Stimulated activated CD8-positive, alpha-beta memory T cell treated with anti-CD3 and anti-CD28 coated beads, Interleukin-7, amount 100 ng/mL, for 1 hour (primary cell): ENCODE measurements at places on chromosomes 4 and X.

GRCh38 chrX:110448459-110448858 lies 89.8 kb downstream of the RTL9 start:
- no peak for DNase-seq

DNA sequence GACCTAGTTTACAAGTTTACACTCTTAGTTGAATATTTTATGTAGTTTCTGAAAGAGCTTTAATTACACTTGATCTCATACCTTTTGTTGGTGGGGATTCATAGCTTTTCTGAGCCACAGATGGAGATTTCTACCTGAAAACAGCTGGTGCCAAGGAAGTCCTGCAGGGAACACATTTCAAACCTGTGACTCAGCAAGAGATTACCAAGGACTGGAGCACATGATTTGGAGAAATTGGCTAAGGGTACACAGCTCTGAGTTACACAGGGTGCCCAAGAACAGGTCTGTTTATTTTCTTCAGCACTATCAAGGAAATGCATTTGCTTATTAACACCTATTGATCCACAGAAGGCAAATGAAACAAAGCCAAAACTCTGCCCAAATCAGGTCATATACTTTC lies 691.5 kb downstream of the KCTD8 start:
- no peak for DNase-seq

- DNase-seq, result no peak
Measured at GRCh38 chrX:14851526-14851925, 21.3 kb downstream of the FANCB start.

DNA sequence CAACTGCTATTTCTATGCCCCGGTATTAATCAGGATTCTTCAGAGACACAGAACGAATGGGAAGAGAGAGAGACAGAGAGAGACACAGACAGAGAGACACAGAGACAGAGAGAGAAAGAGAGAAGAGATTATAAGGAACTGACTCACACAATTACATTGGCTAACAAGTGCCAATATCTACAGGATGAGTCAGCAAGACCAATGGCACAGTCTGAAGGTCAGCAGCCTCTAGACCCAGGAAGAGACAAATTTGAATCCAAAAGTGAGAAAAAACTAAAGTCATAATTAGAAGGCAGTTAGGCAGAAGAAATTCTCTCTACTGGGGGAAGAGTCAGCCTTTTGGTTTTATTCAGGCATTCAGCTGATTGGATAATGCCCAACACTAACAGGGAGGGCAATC lies 187.3 kb downstream of the MAB21L2 start:
- DNase-seq, result no peak

DNA sequence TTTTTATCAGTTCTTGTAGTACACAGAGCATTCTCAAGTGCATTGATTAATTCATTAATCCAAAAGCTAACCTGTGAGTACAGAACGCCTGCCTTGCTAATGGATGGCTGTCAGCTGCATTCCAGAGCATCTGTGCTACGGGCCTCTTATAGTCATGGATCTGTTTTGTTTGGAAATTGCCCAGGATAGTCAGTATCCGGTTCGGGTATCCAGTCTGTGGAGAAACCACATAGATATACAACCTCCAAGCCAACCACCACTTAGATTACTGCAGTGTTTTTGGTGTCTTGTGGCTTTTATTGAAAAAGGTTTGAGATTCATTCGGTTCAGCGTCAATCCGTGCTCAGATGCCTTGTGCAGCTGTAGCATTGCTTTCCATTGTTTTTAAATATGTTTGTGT lies 4.0 kb downstream of the LAP3 start:
- no peak for DNase-seq

DNA sequence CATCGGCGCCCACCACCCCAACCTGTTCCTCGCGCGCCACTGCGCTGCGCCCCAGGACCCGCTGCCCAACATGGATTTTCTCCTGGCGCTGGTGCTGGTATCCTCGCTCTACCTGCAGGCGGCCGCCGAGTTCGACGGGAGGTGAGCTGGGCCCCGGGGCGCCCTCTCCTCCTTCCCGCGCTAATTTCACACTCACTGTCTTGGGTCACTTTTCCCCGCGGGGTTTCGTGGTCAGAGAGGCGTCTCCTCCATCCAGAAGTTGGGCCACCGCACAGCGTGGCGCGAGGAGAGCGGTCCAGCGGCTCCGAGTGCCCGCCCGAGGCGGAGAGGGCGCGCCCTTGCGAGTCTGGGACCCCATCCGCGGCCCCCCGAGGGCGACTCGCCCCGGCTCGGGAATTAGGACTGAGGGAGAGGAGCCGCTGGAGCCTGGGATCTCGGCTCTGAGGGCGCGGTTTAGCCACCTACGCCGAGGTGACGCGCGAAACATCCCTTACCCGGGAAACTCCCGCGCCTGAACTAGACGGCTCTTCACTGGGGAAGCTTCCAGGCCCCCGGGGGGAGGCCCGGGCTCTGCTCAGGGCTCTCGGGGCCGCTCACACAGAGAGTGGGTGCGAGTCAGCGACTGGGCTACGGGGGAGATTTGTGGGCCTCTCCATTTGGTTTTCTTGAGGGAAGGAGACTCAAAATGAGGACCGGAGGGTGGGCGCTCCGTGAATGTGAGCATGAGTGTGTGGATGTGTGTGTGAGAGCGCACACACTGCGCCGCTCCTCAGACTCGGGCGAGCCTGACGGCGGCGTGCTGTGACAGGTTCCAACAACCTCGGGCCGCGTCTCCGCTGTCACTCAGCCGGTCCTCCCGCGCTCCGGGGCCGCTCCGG lies 551 bp downstream of the NPNT start:
- DNase-seq, result no peak

DNA sequence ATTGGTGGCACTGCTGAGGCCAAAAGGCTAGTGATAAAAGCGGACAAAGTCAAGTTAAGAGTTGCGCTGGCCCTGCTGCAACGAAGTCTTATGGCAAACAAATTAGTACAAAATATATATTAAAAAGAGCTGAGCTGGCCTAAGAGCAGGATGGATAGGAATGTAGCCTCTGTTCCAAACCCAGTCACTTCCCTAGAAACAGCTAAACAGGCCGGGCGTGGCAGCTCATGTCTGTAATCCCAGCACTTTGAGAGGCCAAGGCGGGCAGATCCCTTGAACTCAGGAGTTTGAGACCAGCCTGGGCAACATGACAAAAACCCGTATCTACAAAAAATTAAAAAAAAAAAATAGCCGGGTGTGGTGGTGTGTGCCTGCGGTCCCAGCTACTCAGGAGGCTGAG lies 32.4 kb upstream of the UGDH start:
- DNase-seq, result no peak

DNA sequence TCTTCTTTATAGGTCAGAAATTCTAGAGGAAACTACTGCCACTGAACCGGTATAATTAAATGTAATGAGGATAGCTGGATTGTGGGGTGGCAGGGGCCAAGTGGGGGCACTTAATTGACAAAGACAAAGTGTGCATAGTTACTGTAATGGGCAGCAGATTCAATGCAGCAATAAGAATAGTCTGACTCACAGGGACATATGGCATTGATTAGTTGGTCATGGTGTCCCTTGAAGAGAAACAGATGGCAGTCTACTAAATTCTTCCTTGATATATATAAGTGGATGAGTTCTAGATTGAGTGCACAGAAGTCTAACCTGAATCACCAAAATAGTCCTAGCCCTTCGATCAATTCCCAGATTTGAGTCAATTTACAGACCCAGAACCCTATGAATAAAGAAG lies 31.6 kb downstream of the ETDC start:
- DNase-seq, result no peak

DNA sequence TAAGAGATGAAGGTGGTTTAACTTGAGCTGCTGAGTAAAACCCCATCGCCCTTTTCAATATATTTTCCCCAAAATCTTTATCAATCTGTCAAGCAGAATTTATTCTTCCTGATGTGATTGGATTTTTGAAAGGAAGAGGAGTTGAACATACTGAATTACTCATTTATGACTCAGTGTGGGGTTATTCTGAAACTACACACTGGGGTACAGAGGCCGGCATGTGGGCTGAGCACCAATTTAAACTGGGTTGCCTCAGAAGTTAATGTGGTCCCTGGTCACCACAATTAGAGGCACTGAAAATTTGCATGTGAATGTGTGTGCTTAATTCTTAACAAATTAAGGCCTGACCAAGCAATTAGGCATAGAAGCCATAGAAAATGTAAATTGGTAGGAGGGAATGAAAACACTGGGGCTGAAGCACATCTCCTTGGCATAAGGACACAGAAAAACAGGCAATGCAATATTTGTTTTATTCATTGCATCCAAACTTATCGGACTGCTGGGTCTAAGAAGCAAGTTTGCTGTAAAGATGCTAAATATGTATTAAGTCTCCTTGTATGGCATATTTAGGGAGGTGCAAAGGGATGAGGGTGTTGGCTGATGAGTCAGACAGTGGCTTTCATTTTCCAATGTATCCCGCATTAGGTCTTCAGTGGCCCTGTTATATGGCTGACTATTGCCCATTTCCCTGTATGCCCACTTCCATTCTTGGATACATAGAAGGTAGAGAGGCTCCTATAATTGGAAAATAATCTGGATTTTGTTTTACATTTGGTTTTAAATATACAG lies 170.9 kb downstream of the IL15 start:
- no peak for DNase-seq

DNA sequence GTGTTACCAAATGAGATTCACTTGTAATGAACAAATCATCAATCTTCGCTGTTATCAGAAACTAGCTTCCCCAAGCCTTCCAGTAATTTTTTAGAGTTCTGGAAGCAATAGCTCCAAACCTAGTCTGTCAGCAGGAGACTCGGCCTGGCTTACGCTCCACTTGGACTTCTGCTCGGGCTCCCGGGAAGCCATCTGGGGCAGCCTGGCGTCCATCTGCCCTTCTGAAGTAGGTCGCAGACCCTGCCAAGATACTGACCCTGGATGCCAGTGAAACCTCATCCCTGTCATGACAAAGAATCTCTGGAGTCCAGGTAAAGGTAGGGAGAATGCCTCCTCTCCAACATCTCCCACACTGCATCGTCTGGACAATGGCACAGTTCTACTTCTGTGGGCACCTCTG lies 493.8 kb upstream of the ZFP42 start:
- no peak for DNase-seq

DNA sequence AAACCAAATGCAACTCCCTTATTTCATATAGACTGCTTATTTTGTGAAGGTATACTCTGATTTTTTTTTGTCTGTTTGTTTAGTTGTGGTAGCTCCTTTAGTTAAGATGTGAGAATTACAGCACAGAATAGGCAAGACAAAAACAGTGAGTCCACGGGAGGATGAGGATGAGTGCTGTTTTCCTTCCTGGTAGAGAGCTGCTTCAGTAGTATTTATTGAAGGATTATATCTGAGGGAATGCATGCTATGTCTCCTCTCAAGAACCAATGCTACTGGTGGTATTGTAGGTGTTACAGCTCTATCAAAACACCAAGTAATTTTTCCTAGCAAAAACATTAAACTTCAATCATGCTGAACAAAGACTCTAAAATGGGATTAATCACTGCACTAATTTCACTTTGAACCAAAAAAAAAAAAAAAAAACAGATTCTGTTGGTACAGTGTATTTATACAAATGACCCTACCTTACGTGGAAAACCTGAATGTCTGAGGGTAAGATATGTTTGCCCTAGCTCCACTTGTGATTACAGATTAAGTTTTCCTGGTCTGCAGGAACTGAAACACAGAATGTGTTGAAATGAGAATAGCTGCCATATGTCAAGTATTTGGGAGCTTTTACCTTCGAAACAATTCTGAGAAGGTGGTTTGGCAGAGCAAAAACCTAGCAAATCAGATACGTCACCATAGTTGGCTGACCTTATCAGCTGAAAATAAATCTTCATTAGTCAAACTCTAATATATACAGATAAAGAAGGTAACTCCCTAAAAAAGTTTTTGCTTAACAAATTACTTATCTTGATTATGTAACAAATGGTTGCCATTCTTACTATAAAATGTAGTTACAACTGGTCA lies 40.3 kb downstream of the PPP3CA start:
- DNase-seq, result no peak
